NCI-H146 (cell line): ENCODE measurements at places on chromosomes 3 and 15.

DNA sequence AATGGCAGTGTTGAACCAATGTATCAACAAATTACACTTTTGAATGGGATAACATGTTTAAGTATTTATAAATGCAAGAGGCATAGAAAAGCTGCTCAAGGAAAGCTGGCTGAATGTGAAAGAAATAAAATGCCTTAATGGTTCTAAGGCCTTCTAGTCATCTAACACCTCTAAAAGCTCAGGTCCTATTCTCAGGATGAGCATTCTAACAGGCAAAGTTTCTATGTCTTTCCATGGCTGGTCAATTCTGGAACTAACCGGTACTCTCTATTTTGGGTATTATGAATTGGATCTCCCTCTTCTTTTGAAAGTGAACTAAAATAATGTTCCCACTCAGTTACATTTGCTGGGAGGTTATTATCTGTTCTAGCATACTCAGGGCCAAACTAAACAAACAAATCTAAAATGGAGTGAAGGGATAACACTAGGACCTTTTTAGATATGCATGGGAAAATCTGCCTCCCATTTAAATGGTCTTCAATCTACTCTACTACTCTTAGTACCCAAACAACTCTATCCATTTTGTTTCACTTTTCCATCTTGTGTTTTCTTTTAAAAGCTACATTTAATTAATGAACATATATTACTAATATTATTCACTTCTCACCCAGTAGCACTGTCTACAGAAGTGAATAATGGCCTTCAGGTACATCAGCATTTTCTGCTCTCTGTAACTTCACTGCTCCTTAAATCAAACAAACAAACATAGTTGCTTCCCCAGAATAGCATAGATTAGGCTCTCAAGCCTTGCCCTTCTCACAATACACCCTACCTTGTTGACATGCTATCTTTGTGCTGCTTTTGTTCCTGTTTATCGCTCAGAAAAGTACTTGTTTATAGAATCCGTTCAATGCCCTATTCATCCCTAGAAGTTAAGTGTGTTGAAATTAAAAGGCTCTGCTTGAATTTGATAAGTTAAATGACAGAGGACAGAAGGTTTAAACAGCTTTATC, 46.4 kb downstream of the CBLB start:
- no peak for DNase-seq

GRCh38 chr15:74781431-74782258, at the start of gene CSK:
CSK (plus strand) TSS chr15:74782080; CDS start chr15:74798298, 16,218 bp downstream.
- peak; percentile 38 for DNase-seq

- no peak for DNase-seq
Observed at GRCh38 chr3:160473978-160474377, 24.4 kb upstream of the TRIM59 start.

DNA sequence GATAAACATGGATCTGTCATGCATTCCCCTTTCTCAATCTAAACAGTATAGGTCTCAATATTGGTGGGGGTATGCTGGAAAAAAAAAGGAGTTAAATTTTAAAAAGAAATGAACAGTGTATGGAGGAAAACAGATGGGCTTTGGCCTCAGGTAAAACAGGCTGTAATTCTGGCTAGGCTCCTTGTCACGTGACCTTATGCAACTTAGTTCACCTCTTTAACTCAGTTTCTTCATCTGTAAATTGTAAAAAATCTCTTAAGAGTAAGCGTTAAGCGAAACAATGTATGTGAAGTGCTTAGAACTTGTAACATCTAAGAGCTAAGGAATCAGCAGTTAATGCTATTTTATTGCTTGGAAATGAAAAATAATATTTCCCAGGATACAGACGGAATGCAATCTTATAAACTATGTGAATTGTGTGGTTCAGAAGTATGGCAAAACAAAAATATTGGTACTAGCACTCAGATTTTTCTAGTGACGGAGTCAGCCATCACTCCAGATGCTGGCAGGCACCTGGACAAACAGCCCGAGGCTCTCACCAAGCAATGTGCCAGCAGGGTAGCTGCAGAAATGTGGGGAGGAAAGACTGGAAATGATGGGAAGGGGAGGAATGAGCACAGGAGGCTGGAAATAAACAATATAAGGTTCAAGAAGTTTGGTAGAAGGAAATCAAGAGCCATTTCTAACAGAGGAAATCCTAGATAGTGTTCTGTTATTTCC, 172.8 kb downstream of the USP13 start:
- peak; percentile 74 for DNase-seq

DNA sequence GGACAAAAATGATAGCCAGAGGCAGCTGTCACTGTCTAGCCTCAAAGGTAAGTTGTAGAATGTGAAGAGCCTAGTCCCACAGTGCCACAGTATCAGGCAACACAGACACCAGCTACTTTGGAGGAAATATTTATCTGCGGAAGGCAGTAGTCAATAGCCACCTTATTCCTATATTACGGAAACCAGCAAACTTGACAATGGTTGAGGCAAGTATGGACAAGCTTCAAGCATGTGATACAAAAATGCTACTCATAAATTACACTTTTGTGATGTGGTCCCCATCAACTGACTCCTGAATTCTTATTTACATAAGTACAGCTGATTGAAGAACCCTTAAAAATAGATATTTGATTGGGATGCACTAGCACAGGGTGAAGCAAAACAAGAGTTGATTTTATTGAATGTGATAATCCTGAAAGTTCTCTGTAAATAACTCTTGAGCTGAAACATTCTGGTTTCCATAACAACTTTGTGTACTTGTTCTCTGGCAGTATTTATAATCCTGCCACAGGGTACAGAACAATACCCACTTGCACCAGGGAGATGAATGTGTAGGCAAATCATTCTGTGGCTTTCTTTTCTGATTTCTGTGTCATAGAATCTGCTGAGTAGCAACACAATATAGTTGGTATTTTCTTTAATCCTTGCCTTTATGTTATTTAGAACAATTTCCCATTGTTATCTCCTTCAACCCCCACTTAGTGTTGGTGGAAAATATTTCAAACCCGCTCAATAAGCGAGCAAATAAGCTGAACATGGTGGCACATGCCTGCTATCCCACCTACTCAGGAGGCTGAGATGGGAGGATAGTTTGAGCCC, at the start of gene ANKUB1:
Gene ANKUB1, minus strand, starts transcription at position 103 of the 819 bp plus-strand sequence. CDS start 188 bp downstream, outside the sequence.
- DNase-seq, result peak; percentile 31

DNA sequence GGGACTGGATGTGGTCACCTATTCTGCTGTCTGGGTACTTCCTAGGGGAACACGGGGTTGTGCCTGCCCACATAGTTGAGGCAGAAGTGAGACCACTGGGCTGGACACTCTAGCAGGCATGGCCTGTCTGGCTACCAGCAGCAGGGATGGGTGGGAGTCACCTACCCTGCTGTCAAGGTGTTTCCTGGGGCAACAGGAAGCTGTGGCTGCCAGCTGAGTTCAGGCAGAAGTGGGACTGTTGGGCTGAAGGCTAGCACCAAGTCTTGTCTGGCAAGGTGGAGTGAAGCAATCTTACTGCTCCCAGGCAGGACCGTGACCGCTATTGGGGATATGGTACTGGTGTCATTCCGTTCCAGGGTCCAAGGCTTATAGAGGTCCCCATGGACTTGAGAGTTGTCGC, 20.3 kb upstream of the ZDHHC23 start:
- DNase-seq, result no peak

GRCh38 chr3:129558772-129559564, 16.0 kb downstream of the H1-8 start:
- no peak for DNase-seq

GRCh38 chr15:66394915-66395314, 8.2 kb downstream of the MAP2K1 start:
- DNase-seq, result no peak

DNA sequence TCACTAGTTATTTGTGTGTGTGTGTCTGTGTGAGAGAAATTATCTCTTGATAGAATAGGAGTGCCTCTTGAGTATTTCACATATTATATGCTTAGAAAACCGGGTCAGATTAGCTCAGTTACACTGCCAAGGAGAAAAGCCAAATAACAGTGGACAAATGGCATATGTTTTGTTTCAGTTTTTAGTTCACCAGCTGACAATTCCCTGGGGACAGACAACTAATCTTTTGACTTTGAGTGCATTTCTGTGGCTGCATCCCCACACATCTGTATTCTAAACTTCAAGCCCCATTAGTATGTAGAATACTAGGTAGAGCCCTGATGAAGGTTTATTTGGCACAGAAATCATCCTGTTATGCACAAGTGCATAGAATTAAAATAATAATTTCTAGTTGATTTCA, 227.7 kb upstream of the CNTN3 start:
- DNase-seq, result no peak

DNA sequence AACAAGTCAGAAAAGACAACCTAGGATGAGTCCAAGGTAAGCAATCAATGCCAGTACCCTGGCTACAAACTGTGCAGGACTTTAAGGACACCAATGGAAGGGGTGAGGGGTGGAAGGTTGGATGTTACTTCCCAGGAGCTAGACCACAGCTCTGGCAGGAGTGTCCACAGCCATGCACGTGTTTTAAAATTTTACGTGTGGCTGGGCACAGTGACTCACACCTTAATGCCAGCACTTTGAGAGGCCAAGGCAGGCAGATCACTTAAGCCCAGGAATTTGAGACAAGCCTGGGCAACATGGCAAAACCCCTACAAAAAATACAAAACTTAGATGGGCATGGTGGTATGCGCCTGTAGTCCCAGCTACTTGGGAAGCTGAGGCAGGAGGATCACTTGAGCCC, 14.7 kb upstream of the HDC start:
- DNase-seq, result no peak

DNA sequence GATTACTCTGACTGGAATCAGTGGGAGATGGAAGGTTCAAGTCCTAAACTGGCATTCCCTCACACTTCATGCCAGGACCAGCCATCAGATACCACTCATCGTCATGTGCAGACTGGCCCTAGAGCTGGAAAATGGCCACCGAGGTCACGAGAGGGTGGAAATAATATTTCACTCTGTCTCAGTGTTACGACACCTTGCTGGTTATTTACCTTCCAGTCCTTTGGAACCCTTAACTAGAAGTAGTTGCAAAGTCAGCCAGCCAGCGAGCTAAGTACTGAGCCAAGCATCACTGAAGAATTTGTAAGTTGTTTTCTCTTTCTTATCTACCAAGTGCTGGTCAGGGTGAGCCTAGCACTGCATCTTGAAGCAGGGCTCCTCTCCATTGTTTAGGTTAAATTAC, 309.9 kb upstream of the RASGRP1 start:
- no peak for DNase-seq

DNA sequence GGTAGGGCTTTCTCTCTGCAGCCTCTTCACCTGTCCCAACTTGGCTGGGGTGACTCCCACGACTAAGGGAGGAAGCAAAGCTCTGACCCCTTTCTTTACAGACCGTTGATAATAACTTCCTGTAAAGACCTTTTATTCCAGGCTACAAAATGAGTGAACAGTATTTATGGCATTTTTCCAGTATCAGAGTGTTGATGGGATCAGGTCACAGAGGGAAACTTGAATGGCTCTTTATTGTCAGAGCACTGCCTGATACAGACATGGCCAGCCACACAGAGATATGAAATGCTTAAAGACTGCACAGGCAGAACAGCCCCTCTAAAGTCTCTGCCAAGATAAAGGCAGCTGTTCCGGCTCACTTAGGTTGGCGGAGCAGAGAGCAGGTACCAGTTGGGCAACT, 1033.9 kb upstream of the NR2F2 start:
- no peak for DNase-seq

GRCh38 chr15:45123397-45123796, 6.3 kb downstream of the DUOXA1 start:
- DNase-seq, result no peak

GRCh38 chr3:132210476-132211346, 106.5 kb upstream of the ACP3 start:
- peak; percentile 65 for DNase-seq

DNA sequence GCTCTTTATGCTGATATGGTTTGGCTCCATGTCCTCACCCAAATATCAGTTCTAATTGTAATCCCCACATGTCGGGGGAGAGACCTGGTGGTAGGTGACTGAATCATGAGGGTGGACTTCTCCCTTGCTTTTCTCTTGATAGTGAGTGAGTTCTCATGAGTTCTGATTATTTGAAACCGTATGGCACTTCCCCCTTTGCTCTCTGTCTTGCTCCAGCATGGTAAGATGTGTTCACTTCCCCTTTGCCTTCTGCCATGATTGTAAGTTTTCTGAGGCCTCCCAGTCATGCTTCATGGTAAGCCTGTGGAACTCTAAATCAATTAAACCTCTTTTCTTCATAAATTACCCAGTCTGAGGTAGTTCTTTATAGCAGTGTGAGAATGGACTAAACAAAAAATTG, 107.6 kb downstream of the IMPG2 start:
- no peak for DNase-seq

DNA sequence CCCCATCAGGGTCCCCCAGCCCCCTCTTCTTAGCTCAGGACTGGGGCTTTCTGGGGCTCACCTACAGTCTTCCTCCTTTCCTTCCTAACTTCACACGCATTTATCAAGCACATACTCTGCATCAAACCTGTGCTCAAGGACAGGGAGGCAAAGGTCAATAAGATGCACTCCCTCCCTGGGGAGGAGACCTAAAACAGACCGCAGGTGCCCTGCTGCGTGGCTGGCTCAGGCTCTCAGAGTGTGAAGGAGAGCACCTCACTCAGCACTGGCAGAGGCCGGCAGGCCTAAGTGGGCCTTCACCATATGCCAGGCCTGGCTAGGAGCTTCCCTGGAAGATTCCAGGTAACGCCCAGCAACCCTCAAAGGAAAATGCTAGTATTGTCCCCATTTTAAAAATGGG, 16.5 kb downstream of the LIPC start:
- DNase-seq, result no peak

GRCh38 chr15:53196242-53196641, 406.1 kb upstream of the ONECUT1 start:
- no peak for DNase-seq

DNA sequence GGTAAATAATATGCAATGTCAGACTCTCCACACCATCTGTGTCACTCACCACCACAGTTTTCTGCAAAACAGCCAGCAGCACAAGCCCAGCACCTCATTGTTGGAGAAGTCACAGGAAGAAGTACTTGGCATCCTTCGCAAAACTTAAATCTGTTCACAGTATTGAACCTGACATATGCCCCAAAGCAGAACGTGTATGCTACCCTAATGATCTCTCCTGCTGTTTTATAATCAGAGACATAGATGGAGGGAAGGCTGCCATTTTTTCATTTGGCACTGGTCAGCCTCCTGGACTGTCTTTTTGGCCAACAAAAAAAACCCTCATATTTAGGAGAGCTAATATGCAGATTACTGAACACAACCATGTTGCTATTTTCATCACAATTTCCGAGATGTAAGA, 1272.9 kb downstream of the ROBO1 start:
- DNase-seq, result no peak

DNA sequence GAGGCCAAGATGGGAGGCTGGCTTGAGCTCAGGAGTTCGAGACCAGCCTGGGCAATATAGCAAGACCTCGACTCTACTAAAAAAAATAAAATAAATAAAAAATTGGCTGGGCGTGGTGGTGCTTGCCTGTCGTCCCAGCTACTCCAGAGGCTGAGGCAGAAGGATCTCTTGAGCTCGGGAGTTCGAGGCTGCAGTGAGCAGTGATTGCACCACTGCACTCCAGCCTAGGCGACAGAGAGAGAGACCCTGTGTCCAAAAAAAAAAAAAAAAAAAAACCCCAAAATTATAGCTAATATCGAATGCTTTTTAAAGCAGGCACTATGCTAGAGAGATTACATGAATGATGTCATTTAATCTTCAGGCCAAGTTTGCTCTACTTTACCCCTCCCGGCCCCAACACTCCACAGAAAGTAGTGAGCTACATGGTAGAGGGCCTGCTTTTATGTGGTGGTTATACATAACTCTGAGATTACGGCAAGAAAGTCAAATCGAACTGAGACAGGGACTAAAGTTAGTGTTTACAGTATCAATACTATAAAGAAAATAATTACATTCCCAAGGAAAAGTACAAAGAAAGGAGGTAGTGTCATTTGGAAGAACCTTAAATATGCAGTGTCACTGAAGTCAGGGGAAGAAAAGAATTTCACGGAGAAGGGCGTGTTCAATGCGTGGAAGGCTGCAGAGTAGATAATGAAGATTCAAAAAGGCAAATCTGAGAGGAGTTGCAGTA, 1.1 kb downstream of the ADPGK start:
- no peak for DNase-seq
